ENCODE measurements at places on chromosomes 11 and 22.

DNA sequence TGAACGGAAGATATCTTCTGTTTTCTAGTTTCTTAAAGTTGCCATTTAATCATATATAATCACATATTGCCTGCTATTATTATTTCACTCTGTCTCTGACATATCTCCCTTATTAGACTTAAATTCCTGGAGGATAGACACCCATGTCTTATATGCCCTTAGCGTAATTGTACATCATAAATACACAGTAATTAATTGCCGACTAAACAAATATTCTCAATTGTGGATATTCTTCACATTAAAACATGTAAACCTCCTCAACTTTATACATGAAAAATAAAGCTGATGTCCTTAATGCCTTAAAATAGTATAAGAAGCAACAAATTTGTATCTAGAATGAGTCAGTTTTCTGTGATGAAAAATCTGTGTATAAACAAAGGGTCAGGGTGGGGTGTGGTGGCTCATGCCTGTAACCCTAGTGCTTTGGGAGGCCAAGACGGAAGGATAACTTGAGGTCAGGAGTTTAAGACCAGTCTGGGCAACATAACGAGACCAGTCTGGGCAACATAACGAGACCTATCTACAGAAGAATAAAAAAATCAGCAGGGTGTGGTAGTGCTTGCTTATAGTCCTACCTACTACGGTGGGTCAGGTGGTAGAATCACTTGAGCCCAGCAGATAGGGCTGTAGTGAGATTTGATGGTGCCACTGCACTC is 6.1 kb downstream of the ZDHHC13 start:
- no peak for DNase-seq

DNA sequence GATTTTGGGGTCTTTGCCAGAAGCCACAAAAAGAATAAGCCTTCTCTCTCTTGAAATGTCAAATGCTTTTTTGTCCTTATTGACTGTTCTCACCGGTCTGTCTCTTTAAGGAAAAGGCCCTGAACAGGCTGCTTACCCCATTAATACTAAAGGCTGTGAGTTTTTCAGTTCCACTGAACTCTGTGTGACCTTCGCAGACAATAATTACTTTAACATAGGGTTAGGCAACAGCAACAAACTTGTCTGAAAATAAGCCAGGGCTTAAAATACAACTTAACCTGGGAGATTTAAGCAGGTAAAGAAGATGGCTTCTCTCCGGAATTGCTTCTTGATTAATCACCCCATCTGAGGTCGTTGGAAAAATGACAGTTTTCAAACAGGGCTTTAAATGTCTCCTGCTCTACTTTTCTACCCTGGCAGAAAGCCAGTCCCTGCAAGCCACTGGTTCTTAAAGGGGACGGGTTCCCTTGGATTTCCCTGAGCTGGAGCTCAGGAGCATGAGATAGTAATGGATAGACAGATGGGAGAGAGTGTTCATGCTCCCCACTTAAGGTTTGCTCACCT is 69.4 kb downstream of the ARL14EP start:
- DNase-seq: no peak

GRCh38 chr11:9222654-9223053 is 42.5 kb downstream of the DENND5A start:
- DNase-seq: no peak

GRCh38 chr11:101862391-101863233 is 52.2 kb upstream of the CEP126 start:
- no peak for DNase-seq

DNA sequence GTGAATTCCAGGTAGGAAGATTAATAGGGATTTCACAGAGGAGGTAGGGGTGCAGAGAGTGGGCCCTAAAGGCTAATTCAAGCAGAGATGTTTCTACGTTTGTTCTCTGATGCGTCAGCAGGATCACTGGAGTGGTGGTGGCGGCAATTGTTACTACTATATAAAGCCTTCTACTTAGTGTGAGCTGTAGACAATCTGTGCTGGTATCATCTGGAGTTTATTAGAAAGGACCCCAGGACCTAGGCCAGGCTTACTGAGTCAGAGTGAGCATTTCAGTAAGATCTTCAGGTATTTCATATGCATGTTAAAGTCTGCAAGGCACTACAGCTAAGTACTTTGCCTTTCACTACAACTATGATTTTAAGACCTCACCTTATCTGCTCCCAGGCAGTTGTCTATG is 59.5 kb downstream of the USP35 start:
- no peak for DNase-seq

Data from stimulated activated CD4-positive, alpha-beta T cell treated with anti-CD3 and anti-CD28 coated beads, Interleukin-1b, Interleukin-23, amount 100 ng/mL, for 1 hour (primary cell).